ENCODE measurements at places on chromosomes 1 and 21.

- DNase-seq: no peak
Observed at GRCh38 chr1:78170859-78171258, 125.1 kb downstream of the GIPC2 start.

DNA sequence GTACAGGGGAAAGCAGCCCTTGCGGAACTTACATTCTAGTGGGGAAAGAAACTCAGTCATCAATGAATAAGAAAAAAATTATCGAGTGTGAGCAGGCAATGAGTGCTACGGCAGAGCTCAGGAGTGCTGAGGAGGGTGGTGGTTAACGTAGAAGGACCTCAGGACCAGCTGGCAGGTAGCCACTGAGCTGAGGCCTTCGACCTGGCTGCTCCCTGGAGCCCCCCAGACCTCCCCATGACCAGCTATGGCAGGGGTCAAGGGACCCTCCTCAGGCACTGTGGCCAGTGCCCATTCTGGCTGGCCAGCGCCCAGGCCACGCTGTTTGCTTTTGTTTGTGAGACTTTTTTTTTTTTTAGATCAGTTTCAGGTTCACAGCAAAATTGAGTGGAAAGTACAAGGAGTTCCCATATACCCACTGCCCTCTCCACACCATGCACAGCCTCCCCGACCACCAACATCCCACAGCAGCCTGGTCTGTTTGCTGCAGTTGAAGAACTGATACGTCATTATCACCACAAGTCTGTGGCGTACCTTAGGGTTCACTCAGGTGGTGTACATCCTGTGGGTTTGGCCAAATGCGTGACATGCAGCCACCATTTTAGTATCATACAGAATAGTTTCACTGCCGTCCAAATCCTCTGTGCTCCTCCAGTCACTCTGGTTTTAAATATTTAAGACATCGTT, 11.8 kb upstream of the TTC22 start:
- no peak for DNase-seq

GRCh38 chr1:47840393-47841190, 156.6 kb downstream of the TRABD2B start:
- DNase-seq: no peak

DNA sequence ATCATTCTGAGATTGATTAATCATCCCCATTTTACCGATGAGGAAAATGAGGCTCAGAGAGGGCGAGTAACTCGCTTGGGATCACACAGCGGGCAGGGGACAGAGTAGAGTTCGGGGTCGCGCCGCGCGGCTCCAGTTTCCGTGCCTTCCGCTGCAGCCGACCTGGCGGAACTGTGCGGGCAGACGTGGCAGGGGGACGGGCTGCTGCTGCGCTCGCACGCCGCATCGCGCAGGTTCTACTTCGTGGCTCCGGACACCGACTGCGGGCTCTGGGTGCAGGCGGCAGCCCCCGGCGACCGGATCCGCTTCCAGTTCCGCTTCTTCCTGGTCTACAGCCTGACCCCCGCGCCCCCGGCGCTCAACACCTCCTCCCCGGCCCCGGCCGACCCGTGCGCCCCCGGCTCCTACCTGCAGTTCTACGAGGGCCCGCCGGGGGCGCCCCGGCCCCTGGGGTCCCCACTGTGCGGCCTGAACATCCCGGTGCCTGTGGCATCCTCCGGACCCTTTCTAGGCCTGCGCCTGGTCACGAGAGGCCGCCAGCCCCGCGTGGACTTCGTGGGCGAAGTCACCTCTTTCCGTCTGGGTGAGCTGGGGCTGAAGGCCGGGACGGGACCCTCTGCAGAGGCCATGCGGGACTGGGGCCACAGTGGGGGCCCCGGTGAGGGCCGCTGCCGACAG, 2.3 kb downstream of the LDLRAD2 start:
- DNase-seq: peak; percentile 15

GRCh38 chr1:174800216-174800851, 199.4 kb upstream of the CACYBP start:
- no peak for DNase-seq

DNA sequence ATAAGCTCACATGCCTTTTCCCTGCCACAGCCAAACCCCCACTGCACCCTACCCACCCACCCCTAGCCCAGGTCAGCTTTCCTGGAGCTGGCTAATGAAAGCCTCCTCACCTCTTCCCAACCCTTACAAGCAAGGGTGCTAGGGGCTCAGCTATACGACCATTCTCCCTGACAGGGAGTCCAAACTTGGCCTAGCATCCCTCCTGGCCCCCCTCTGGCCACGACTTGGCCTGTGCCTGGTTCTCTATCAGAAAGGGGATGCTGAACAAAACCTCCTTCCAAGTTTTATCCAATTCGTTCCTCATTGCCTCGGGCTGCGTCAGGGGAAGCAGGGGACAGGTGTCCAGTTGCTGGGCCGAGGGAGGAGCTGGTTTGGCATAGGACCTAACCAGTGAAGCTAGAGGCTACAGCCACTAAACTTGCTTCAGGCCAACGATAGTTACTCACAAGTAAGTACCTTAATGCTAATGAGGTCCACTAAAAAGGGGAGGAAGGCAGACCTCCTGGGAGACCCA, 8.6 kb downstream of the TMEM81 start:
- no peak for DNase-seq

DNA sequence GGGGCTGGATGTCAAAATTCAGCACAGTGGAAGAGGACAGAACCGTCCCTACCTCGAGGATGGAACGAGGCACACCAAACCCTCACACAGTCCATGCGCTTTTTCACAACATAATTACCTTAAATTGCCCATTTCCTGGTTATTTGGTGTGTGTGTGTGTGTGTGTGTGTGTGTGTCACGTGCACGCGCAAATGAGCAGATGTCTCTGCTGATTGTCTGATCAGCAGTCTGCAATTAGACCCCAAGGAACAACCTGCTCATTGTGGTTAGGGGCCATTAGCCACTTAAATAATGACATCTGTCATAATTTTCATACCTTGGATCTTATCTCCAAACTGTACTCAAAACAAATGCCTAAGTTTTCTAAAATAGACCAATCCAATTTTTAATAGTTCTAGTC, 23.2 kb downstream of the AVPR1B start:
- no peak for DNase-seq

DNA sequence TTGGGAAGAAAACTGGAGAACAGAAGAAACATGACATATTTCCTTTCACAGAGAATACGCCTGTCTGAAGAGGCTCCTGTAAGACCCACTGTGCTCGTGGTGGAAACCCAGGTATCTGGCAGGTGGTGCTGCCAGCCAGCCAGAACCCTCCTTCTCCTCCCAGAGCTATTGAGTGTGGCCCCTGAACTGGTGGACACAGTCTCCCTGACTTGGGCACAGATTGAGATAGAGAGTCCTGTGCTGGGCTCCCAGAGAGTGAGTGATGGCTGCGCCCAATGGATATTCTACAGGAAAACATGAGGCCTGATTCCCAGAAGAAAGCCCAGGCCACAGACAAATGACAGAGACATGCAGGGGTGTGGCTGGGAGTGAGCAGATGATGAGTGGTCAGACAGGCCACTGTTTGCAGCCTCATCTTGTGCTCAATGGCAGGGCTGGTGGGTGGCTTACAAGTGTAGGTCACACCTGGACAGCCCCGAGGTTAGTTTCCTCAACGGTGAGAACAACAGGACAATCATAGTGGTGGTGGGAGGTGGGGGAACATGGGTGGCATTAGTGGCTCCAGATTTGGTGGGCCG, 127.9 kb downstream of the PTPRU start:
- DNase-seq: no peak

- no peak for DNase-seq
Observed at GRCh38 chr1:181483285-181484195, at the start of gene CACNA1E. CACNA1E (plus strand) TSS chr1:181483517; CDS start chr1:181483745, 228 bp downstream.

DNA sequence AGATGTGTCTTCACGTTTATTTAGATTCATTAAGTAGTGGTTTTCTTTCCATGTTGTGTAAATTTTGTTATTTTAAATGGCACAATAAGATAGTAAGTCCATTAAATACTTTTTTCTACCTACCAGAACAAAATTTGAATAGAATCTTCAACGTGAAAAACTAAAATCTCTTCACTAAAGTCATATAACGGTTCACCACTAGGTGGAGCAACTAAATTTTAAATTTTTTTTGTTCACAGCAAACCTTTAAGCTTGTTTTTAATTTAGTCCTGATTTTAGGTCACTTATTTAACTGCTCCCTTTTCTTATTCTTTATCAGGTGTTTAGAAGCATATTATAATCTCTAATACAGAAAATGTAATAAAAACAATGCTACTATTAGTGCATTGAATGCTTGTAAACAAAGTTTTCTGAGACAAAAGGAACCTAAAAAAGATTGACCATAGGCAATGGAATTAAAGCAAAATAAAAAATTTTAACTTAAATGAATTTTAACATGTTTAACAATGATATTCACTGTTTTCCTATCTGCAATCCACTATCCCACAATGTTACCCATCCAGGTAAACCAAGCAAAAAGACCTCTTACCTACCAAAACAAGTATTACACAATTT, 28.3 kb upstream of the PKN2 start:
- no peak for DNase-seq

DNA sequence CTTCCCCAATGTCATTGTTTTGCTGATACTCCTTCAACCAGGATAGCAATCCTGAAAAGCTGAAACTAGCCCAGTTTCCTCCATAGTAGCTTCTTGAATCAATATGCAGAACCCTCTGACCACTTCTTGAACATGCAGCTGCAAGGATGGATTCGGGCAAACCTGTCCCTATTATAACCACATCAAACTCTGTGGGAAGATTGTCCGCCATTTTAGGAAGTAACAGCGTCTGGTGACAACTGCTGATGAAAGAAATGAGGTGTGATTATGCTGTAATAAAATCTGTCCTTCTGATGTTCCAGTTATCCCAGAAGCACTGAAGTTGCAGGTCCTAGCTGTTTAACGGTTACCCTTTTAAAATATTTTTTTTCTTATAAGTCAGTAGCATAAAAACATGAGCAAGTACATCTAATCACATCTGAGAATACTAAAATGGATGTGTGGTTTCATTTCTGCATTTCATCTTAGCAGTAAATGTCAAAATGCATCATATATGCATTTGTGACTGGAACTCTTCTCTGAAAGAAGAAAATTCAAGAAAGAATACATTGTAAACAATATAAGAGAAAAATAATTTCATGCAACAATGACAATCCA, 4.5 kb downstream of the CHML start:
- no peak for DNase-seq

DNA sequence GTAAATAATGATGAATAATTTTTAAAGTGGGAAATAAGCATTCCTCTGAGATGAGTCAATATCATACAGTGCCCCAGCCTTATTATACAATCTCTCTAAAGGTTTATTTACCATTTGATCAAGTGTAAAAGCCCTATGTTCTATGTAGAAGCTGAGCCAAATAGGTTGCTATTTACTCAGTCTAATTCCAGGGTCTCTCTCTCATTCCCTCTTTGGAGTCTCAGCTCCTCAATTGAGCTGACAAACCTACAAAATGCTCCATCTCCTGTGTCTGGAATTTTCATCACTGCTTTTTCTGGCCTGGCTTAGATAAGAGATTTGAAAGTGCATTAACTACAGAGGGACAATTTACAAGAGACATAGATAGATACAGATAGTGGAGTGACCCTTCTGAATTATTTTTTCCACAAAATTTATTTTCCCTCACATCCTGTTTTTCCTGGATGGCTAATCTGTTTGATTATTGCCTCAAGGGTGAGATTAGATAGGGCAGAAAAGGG, 24.8 kb upstream of the USH2A start:
- no peak for DNase-seq

DNA sequence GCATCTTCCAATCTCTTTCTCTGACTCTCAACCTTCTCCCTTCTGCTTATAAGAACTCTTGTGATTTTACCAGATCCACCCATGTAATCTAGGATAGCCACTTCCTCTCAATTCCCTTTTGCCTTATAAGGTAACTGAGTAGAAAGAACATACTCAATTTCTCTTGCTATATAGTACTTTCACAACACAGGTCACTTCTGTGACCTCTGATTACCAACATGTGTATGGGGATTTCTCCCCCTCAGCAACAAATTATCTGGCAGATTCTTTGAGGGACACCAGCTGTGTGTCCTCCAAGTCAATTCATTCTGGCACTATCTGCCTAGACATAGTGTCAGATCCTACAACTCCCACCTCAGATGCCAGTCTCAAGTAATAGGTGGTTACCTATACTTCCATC, 62.5 kb downstream of the IL23R start:
- DNase-seq: no peak

- DNase-seq: no peak
Observed at GRCh38 chr1:168135116-168135920, 1.4 kb downstream of the GPR161 start.

DNA sequence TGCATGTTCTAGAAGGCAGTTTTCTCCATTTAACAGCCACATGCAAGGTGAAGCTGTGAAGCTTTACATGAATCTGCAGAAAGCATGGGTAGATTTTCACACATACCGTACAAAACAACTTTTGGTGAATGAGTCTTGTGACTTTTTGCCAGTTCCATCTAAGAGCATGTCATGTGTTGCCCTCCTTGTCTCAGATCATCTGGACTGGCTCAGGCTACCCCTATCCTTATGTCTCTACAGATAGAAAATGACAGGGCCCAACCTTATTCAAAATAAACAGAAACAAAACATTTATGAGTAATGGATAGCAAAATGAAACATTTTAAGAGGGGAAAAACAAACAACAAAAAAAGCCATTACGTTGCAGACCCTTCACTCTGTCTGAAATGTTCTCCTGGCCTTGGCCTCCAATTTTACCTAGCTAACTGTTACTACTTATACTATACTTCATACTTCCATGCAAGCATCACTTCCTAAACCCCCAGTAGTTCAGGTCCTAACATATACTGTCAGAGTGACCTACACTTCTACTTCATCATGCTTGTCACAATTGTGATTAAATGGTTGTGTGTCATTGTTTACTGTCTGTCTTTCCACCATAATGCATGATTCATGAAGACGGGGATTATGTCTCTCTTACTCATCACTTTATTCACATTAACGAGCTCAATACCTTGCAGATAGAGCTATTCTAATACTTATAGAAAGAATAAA, 39.0 kb downstream of the LRRC8C start:
- no peak for DNase-seq

GRCh38 chr1:42431514-42431913, 24.3 kb downstream of the ZMYND12 start:
- no peak for DNase-seq

- no peak for DNase-seq
Observed at GRCh38 chr1:13820055-13820454, 120.1 kb downstream of the PRDM2 start.

DNA sequence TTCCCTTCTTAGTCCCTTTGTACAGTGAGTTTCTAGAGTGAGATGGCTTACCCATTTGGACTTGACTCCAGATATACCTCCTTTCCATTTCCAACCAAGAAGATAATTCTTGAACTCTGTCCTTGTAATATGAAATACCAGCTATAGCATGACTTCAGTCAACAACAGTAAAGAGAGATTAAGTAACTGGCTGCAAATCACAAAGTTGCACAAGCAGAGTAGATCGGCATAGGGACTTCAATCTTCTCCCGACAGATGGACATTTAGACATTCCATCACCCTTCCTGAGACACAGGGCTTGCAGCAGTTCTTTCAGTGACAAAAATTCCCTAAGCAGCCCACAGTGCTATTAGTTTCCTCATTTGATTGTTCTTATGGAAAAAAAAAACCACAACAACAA, 44.6 kb downstream of the JAK1 start:
- DNase-seq: no peak
